Fibroblast of skin of scalp (primary cell): ENCODE measurements at places on chromosomes 4 and X.

DNA sequence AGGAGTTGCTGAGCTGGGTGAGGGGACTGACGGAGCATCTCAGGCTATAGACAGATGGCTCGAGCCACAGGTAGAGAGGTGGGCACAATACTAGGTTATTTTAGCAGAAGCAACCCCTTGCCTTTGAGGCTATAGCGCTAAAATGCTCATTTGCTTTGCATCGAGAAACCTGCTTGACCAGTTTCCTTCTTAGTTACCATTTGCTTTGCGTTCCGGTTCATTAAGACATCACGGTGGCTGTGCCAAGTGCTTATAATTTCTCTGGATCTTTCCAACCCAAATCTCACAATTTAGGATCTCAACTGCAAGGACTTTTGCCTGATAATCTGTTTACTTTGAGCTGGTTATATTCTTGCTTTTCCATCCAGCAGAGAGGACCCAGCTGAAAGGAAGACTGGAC, 40.8 kb downstream of the DLG3 start:
- DNase-seq: no peak

- DNase-seq: no peak
Measured at GRCh38 chr4:96295143-96295741, 455.3 kb downstream of the PDHA2 start.

- DNase-seq: no peak
Measured at GRCh38 chr4:513327-513726, 14.3 kb downstream of the PIGG start.

DNA sequence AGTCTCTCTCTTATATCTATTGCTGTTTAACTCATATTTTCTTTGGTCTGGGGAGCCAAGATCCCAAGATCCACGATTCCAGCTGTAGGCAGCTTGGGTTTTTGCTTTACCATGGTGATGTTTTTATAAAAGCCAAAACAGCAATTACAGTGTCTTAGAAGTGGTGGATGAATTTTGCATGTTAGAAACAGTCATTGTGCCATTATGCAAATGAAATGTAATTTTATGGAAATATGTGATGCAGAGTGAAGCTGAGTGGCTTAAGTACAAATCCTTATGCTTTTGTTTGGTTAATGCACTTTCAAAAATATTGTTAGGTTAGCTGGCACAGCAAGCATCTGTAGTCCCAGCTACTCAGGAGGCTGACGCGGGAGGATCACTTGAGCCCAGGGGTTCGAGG, 32.8 kb upstream of the PTTG2 start:
- DNase-seq: no peak

- DNase-seq: peak; percentile 31
Measured at GRCh38 chrX:25534091-25534490, 518.3 kb upstream of the ARX start.

- no peak for DNase-seq
Measured at GRCh38 chr4:38539501-38539900, 124.5 kb upstream of the KLF3 start.

GRCh38 chrX:45479196-45479834, 278.6 kb upstream of the DIPK2B start:
- peak; percentile 94 for DNase-seq

- DNase-seq: peak; percentile 90
Measured at GRCh38 chr4:137677863-137678262, 145.6 kb upstream of the PCDH18 start.

GRCh38 chrX:110600745-110601310, 194.8 kb downstream of the CHRDL1 start:
- no peak for DNase-seq

GRCh38 chrX:20217271-20217670, 49.4 kb downstream of the RPS6KA3 start:
- DNase-seq: peak; percentile 56

DNA sequence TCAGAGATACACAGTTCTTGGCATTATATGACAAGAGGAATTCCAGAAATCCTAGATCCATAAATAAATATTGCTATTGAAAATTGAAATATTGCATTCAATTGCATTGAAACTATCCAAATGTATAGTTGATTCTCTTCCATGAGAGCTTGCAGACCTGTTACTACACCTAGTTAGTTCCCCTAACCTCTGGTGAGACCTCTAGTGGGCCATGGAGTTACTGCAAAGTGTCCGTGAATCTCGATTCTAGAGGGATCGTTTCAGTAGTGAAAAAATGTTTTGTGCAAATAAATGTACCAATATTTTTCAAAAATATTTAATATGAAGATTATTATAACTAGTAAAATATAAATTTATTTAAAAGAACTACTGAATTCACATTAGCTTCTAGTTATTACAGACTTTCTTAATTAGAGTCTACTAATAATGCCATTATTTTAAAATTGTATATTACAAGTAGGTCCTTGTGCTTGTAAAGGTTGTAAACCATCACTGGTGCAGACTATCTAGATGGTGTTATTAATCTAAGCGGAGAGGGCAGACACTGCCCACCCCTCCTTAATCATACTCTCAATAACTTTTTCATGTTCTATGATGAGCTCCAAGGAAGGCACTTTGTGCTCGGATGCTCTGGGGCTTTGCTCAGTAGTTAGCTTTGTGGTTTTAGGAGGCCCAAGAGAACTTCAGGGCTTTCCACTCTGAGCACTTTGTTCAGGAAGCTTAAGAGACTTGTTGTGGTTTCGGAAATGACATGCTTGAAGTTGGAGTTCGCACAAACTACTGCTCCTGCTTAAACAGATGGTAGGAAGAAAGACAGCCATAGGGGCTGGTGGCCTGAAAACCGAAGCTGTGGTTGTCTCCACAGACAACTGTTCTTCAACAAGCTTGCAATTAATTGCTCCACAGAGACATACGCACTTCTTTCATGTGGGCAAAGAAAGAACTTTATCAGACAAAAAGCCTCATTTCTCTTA, 42.8 kb downstream of the IL21 start:
- DNase-seq: peak; percentile 37

DNA sequence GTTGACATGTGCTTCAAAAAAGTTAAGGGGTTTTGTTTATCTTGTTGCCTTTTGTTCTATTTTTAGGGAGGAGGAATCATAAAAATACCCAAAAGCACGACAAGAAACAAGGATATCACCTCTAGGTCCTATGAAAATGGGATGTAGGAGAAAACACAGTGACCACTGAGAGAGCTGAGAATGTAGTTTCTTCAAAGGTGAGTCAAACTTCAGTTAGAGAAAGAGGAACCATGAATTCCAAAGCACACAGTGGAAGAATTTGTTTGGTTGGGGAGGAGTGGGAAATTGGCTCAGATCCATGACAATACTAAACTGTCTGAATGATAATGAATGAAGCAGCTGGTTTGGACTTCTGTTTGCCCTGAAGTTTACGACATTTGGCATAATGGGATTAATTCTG, 19.1 kb upstream of the FRYL start:
- DNase-seq: no peak

DNA sequence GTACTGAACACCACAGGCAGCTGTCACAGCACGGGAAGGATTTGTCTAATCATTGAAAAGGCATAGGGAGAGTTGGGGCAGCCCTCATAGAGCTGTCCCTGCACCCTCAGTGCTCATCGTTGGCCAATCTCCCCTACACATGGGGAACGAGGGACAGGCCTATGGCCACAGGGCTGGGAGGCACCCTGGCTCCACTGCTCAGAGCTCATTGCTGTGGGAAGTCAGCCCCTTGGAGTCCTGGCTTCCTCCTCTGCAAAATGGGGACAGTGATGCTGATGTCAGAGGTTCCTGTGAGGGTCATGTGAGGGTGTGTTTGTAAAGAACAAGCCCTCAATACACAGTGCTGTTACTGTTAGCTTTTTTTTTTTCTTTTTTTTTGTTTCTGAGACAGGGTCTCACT, 19.3 kb upstream of the HTRA3 start:
- DNase-seq: no peak

DNA sequence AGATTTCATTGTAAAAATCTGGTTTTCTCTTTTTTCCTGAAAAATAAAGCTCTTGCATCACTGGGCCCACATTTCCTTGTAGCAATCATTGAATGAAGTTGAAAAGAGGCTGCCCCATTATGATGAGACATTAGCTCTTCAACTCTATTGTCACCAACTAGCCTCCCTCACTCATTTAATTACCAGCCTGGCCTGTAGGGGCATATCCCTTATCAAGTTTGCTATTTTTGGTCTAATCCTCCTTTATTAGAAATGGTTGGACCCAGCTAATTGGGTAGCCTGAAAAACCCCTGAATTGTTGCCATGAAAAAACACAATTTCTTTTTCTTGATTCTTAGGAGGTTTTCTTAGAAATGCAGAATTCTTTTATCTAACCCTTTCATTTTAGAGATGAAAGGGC, 164.6 kb upstream of the CASK start:
- no peak for DNase-seq

DNA sequence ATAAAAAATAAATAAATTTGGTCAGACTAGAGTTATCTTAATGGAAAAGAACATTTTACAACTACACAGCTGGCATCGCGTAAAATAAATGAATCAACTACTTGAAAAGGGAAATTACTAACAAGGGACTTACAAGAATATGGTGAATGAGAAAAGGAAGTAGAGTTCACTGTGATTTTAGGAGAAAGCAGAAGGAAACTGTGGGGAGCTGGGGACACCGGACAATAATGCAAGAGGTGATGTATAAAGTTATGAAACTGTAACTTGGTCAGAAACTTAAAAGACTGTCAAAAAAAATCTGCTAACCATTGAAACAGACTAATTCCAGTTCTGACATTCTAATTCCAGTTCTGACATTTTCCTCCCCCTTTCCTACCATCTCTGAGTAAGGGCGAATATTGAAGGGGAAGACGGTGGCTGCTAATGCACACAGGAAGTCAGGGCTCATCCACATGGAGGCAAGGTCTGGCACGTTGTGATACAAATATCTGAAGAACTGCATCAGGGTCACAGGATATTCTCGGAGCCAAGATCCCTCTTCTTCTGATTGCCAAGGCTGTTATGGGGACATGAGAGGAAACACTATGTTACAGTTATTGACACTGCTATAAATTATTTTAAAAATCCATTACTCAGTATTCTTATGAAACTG, 170.5 kb downstream of the CDS1 start:
- DNase-seq: no peak

DNA sequence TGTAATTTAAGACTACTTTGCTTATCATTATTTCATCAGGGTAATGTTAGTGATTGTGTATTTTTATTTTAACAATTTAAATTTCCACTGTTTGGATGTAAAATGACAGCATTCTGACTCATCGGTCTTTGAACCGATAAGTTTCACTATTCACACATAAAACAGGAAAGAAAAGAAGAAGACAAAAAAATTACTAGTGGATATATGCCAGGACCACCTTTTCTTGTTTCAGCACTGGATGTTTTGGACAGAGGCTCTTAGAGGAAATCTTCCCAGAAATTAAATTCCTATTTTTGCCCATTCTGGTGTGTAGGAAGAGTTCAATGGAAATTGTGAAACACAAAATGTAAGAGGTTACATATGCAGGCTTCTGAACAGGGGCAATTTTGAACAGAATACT, 57.4 kb downstream of the VEGFC start:
- DNase-seq: peak; percentile 34

GRCh38 chr4:142264961-142265360, 581.1 kb downstream of the INPP4B start:
- peak; percentile 41 for DNase-seq
